Bronchial epithelial cell (primary cell): ENCODE measurements at places on chromosomes 7 and 10. TPM values are rescaled to one million over a fixed set of nuclear protein-coding genes. Genes with fewer than 3 reads are reported as not detected.

The SMIM30 gene
- total RNA-seq, result 28.2 and 55.4 TPM in 2 replicates

- peak; percentile 39 for DNase-seq
Measured at GRCh38 chr10:89283936-89284475, 17.8 kb upstream of the IFIT2 start.

- DNase-seq, result no peak
Measured at GRCh38 chr10:95819620-95820329, 63.8 kb downstream of the ENTPD1 start.

DNA sequence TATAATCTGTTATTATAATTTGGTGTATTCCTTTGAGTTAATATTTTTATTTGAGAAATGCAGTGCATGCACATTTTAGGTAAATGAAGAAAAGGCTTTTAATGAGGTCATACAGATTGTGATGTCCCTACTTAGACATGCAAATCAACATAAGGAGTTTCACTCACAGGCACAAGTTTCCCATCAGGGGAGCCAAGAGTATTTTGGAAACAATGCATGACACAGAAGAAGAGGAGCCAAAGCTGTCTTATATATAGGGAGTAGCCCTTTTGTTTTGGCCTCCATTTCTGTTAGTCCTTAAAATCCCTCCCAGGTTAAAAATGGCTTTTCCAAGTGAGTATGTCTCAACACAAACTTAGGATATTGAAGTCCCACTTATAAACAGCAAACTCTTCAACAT is 703.4 kb upstream of the ANKRD30A start:
- DNase-seq, result no peak

The MYL10 gene
- not detected in 2 replicates for total RNA-seq

GRCh38 chr10:80598951-80599350 is 61.2 kb downstream of the SH2D4B start:
- no peak for DNase-seq

DNA sequence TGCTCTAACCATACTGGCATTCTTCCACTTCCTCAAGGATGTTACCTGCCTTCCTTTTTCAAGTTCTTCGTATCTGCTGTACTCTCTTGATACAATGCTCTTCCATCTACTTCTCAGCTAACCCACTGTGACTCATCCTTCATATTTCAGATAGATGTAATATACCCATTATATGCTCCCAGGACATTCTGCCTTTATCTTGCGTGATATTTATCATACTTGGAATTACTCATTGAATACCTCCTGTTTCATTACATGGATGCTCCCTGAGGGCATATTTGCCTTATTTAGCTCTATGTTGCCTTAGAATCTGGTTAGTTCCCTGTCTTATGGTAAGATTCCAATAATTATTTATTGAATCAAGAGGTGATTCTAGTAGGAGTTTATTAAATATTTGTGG is 706.4 kb downstream of the SORCS3 start:
- peak; percentile 89 for DNase-seq

- no peak for DNase-seq
Measured at GRCh38 chr7:27375958-27376357, 133.4 kb downstream of the EVX1 start.

- DNase-seq, result no peak
Measured at GRCh38 chr7:127884066-127884559, 147.1 kb downstream of the LRRC4 start.

GRCh38 chr10:114334301-114334700 is 70.0 kb downstream of the AFAP1L2 start:
- no peak for DNase-seq

The MUC12 gene
- under 0.01 TPM in 2 replicates for total RNA-seq

The SLC26A3 gene
- not detected in 2 replicates for total RNA-seq

The STAG3 gene
- under 0.01 and 0.13 TPM in 2 replicates for total RNA-seq

- peak; percentile 16 for DNase-seq
Measured at GRCh38 chr10:127776816-127777215, 39.8 kb downstream of the FOXI2 start.

DNA sequence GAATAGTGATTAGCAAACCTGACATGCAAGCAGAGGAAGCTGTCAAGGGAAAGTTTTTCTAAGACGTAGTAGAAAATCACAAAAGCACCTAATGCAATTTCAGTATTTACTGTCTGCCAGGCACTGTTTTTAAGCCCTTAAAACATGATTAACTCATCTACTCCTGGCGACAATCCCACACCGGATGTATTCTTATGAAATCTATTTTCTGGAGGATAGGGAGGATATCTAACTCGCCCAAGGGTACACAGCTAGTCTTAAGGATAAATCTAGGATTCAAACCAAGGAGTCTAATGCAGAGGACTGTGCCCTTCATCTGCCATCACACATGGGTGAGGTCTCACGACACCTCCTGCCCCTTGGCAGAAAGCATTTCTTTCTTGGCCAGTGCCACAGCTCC is 47.8 kb upstream of the FIGNL1 start:
- no peak for DNase-seq

GRCh38 chr10:59898125-59898835 is 8.1 kb downstream of the CCDC6 start:
- no peak for DNase-seq

DNA sequence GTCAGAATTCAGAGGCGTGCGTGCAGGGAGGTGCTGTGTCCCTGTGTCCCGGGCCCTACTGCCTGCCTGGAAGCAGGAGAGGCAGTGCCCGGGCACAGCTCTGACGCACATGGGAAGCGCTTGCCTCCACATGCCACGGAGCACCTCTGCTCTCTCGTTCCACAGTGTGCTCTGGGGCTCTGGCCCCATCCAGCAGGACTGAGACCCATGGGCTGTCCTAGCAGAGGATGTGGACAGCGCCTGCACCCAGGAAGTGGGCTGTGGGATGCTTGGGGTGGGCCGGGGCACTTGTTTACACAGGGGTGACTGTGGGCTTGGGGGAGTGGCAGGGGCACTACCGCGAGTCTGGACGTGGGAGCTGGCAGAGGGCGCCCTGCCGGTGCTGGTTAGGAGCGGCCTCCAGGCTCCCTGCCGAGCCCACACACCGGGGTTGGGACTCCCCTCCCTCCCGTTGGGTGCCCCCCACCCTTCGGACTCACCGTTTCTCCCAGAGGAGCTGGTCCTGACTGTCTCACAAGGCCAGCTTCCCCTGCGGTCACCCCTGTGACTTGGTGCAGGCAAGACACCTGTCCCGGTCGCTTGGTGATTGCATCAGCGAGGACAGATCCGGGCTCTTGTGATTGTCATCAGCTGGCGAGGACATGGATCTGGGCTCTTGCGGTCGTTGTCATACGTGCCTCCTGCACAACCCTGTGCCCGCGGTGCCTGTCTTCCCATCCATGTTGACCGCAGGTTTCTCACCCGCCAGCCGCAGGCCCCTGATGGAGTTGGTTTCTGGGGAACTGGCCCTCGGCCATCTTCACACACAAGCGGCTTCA is 83.1 kb downstream of the NKX6-2 start:
- peak; percentile 23 for DNase-seq

The ADCYAP1R1 gene
- not detected in 2 replicates for total RNA-seq

The TRIM73 gene
- 0.38 and 0.79 TPM in 2 replicates for total RNA-seq

DNA sequence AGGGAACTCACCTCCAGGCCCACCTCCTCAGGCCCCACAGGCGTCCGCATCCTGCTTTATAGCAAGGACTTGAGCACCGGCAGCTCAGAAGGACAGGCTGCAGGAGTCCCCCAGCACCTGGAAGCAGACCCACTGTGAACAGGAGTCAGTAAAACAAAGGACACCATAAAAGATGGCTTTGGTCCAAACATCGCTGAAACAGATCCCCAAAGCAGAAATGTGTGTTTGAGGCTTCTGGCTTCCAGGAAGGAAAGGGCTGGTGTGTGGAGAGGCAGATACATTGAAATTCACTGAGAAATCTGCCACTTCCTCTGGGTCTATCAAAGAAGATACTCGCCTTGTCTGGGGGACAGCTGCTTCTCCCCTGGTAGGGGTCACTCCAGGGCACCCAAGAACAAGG is 286.2 kb downstream of the PLXNA4 start:
- no peak for DNase-seq

GRCh38 chr10:85600026-85600743 is 766.4 kb downstream of the GRID1 start:
- no peak for DNase-seq

GRCh38 chr7:43612128-43612527 is 29.2 kb downstream of the STK17A start:
- no peak for DNase-seq

The RASSF4 gene
- 0.26 and 0.51 TPM in 2 replicates for total RNA-seq

GRCh38 chr10:107148906-107149305 is 15.6 kb downstream of the SORCS1 start:
- no peak for DNase-seq

DNA sequence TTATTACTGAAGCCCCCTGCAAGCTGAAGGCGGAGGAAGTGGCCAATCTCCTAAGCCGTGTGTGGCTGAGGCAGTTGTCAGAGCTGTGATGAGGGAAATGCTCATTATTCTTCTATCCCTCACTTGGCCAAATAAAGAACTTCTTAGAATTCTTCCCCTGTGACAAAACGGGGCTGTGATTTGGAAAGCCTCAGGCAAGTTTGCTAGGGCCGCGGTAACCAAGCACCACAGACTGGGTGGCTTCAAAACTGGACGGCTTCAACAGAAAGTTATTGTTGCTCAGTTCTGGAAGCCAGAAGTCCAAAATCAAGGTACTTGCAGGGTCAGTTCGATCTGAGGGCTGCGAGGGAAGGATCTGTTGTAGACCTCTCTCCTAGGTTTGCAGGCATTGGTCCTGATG is 72.3 kb upstream of the STEAP1B start:
- no peak for DNase-seq

The GPNMB gene
- total RNA-seq, result 13.4 and 57.0 TPM in 2 replicates

The KLF14 gene
- total RNA-seq, result under 0.01 TPM in 1 of 2 replicates, not detected in the other

GRCh38 chr7:43004082-43004481 is 71.9 kb downstream of the MRPL32 start:
- no peak for DNase-seq
